ENCODE measurements at places on chromosomes 11 and 22.
A peak's percentile ranks its signal among the peaks of the same experiment; 100 is the strongest.

GRCh38 chr11:9604134-9604533 lies 30.7 kb downstream of the WEE1 start:
- no peak for DNase-seq

GRCh38 chr22:40265783-40266182 lies 80.5 kb upstream of the ADSL start:
- peak; percentile 8 for DNase-seq

GRCh38 chr11:58564231-58564630 lies 11.4 kb downstream of the LPXN start:
- DNase-seq, result no peak

GRCh38 chr11:8354622-8355415 lies 91.1 kb upstream of the LMO1 start:
- DNase-seq, result no peak

- no peak for DNase-seq
Observed at GRCh38 chr11:83493917-83494316, 207.8 kb upstream of the CCDC90B start.

DNA sequence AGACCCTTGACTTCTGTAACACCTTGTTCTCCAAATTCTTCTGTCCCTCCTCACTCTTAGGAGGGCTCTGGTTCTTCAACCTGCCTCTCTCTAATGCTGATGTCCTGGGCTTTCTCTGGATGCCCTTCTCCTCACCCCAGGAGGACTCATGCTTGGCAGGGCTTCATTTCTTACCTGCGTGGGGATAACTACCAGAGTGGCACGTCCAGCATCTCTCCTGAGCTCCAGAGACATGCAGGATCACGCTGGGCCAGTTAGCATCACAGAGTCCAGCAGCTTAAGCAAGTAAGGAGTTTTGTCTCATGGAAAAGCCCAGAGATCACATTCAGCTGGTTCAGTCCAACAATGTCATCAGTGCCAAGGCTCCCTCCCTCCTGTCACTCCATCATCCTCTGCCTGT lies 36.4 kb downstream of the RTL6 start:
- no peak for DNase-seq

- no peak for DNase-seq
Observed at GRCh38 chr22:46019351-46019750, 42.4 kb upstream of the WNT7B start.

- no peak for DNase-seq
Observed at GRCh38 chr22:29574762-29575450, 6.0 kb downstream of the NIPSNAP1 start.

GRCh38 chr11:115300660-115301428 lies 203.4 kb downstream of the CADM1 start:
- no peak for DNase-seq

DNA sequence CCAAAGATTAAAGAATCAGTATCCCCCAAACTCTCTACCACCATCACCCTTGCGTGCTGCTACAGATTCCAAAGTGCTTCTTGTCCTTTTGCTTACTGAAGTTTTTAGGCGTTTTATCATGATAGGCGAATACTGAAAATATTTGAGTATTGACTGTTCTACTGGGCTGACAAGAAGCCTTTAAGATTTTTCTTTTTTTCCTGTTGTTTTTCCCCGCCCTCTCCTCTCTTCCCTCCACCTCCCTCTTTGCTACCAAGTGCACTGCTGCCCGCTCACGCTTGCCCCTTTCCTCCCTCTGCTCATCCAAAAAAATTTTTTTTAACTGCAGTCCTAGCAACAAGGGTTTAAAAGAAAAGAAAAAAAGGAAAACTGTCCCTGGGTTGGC lies 679 bp downstream of the SPCS2 start:
- DNase-seq, result no peak

DNA sequence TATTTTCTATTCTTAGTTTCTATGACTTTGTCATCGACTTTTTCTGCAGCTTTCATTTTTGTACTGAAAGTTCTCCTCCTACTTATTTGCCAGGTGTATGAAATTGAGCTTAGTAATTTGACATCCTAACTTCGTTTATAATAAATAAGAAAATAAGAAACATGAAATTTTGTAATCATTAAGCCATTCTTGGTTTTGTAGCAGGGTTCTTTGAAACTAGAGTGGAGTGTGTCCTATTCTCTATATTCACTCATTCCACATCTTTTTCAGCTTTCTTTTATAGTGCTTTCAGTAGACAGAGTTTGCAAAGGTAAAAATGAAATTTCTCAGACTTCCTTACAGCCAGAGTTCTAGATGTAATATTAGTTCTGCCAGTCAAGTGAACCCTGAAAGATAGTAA lies 47.8 kb downstream of the FANCF start:
- DNase-seq, result no peak

DNA sequence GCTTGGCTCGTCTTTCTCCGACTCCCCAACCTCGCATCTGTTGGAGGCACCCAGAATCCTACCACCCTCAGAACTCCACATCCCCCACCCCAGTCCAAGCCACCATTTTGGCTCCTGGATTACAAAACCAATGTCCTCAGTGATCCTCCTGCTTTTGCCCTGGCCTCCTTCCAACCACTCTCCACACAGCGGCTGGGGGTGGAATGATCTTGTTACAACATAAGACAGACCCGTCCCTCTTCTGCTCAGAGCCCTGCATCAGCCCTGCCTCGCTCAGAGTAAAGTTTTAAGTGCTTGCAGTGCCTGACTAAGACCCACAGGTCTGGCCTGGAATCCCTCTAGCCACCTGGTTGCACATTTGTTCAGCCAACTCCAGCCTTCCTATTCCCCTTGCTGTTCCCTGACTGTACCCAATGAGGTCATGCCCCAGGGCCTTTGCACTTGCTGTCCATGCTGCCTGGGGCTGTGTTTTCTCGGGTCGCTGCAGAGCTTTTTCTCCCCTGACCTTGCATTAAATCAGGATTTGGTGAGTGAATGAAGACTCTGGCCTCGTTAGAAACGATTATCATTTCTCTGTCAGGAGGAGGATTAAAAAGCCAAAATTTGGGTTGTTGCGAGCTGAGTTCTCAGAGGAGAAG lies 67.3 kb downstream of the IGF2 start:
- no peak for DNase-seq

DNA sequence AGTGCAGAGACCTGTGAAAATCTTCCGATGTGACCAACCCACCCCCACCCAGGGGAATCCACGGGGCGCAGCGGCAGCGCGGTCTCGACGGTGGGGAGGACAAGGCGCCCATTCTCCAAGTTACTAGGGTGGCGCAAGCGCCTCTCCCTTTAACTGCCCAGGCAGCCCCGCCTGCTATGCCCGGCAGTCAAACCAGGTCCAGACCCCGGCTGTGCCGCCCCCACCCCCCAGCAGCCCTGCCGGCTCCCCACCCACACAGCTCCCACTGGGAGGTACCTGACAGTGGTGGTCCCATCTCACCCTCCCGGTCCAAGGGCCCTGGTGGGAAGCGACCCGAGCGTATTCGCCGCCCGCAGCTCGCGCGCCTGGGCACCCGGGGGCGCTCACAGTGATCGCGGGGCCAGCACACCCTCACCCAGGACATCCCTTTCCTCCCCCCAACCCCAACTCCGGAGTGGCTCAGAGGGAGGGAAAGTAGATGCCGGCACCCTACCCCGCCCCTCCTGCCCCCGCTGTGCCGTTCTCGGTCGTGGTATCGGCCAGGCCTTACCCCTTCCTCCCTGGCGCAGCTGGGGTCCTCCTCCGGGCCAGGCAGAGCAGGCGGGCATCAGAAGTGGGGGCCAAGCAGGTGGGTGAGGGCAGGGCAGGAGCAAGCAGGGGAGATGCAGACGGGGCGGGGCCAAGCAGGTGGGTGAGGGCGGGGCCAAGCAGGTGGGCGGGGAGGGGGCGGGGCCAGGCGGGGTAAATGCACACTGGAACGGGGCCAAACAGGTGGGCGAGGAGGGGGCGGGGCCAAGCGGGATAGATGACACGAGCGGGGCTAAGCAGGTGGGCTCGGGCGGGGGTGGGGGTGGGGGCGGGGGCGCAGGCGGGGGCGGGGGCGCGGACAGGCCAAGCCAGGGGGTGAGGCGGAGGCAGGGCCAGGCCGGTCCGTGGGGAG lies at the start of gene TRPM5:
Gene TRPM5, minus strand, starts transcription at position 634 of the 940 bp plus-strand sequence. CDS start 21,478 bp downstream, outside the sequence.
- no peak for DNase-seq

DNA sequence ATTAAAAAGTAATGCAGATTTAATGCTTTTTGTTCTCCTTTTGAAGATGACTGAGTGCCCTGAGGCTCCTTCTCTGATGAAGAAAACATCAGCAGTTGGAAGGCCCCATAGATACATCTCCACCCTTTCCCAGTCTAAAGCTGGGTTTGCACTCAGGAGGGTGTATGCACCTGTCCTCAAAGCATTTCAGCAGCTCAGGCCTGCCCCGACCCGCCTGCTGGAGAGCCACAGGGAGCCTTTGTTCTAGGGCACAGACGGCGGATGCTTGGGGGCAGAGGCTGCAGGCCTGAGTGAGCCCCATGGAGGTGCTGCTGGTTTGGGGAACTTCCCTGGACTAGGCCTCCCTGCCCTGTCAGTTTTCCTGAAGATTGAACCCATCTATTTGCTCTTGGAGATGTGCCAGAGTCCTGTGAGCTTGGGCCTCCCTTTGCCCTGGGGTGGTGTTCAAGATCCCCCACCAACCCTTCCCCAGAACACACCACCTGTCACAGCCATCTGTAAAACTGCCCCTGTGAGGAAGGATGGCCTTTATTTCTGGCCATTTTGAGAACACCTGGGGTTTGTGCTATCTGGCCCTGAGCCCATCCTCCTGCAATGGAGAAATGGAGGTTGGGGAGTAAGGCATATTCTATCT lies 160.0 kb downstream of the NAV2 start:
- DNase-seq, result no peak

- DNase-seq, result no peak
Observed at GRCh38 chr11:78961937-78962701, 387.5 kb upstream of the NARS2 start.

- DNase-seq, result no peak
Observed at GRCh38 chr11:75593286-75593915, 31.3 kb downstream of the SERPINH1 start.

DNA sequence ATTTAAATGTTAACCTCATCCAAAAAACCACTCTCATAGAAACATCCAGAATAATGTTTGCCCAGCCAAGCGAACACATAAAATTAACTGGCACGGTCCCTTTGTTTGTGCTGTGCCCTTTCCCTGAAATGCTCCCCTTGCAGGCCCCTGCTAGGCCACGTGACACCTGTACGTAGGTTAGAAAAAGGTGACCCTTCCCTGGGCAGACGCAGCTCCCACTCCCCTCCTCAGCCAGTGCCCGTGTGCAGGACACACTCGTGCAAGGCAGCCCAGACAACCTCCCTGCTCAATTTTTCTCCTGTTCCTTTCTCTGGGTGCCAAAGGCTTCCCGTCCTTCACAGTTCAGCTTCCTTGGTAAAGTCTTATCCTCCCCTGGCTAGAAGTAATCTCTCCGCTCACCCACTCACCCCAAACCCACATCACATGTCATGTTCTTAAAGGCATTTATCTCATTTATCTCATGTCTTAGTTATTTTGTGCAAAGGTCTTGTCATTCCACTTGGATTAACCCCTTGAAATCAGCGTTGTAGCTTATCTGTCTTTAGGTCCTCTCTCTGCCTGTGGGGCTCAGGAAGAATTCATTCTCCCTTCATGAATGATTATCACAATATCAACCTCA lies 20.7 kb downstream of the FAM83F start:
- DNase-seq, result no peak

GRCh38 chr22:31957970-31958594 lies 13.7 kb downstream of the YWHAH start:
- DNase-seq, result no peak

Measured in T-helper 2 cell treated with Interferon-gamma antibody and Interleukin-4, amounts not matched to agents 5 μg/mL and 100 μg/mL, for 36 hours (primary cell).